Stimulated activated CD4-positive, alpha-beta T cell treated with anti-CD3 and anti-CD28 coated beads, Interleukin-1b, Interleukin-23, amount 100 ng/mL, for 4 hours (primary cell): ENCODE measurements at places on chromosomes 6 and 20.

- no peak for DNase-seq
Observed at GRCh38 chr20:64036346-64037198, 590 bp downstream of the C20orf204 start.

GRCh38 chr6:79712144-79712543 lies 81.0 kb downstream of the SH3BGRL2 start:
- no peak for DNase-seq

GRCh38 chr6:74768120-74768519 lies 437.7 kb downstream of the COL12A1 start:
- no peak for DNase-seq

- no peak for DNase-seq
Observed at GRCh38 chr6:89413006-89413400, 930 bp upstream of the RRAGD start.

DNA sequence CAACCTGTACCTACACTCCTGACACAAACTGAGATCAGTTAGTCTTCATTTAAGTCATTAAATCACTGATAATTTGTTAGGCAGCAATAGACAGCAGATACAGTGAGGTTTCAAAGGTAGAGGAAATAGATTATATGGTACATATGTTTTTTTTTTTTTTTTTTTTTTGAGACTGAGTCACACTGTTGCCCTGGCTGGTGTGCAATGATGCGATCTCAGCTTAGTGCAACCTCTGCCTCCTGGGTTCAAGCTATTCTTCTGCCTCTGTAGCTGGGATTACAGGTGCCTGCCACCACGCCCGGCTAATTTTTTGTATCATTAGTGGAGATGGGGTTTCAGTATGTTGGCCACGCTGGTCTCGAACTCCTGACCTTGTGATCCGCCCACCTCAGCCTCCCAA lies 38.2 kb upstream of the KIF13A start:
- DNase-seq: no peak
